ENCODE measurements at places on chromosomes 12 and 14.

- DNase-seq: no peak
Observed at GRCh38 chr14:91835197-91835919, 32.0 kb downstream of the TC2N start.

DNA sequence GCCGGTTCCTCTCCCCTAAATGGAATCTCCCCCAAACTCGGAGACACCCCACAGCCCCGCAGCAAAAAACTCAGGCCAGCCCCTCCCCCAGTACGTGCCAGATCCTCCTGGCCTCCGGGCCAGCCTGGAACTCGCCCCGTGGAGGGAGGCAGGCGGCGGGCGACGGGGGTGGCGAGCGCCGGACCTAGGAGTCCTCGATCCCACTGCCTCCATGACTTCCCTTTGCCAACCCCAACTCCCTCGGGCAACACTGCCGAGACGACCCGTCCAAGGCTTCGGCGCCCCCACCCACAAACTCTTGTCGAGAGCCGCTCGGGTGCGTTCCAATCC lies 400 bp downstream of the ADCY6 start:
- DNase-seq: no peak

- DNase-seq: no peak
Observed at GRCh38 chr14:98103705-98104104, 1168.3 kb downstream of the BCL11B start.

DNA sequence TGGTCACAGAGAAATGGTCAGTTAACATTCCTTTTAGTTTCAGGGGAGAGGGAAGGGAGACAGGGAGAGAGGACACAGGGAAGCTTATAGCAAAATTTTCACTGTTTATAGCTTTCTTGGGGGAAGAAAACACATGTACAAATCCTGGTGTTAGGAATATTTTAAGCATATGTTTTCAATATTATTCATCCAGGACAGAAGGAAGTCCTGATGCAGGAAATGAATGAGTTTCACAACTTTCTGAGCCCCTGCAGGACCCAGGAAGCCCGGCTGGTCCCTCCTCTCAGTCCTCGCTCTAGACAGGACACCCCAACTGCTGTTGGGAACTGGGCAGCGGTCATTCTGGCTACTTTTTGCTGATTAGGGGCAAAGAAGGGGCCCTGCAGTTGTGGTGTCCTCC lies 71.1 kb upstream of the ZDHHC17 start:
- DNase-seq: no peak

- no peak for DNase-seq
Observed at GRCh38 chr14:49980027-49980426, 87.1 kb downstream of the ARF6 start.

DNA sequence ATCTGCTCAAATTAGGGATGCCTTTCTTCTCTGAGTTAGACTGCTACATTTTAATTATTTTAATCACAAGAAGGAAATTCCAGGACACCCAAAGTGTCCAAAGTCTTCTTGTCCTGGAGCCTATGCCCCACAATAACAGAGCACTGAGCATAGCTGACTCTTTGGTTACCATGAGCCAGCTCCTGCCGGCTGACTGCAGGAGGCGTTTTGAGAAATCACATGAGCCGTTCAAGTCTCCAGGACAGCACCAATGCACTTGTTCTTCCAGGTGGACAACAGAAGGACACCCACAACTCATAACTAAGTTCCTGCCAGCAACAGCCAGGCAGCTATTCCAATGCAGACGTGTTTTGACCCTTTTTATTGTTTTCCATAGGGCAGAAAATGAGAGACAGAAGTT lies 46.0 kb upstream of the SRSF5 start:
- no peak for DNase-seq

DNA sequence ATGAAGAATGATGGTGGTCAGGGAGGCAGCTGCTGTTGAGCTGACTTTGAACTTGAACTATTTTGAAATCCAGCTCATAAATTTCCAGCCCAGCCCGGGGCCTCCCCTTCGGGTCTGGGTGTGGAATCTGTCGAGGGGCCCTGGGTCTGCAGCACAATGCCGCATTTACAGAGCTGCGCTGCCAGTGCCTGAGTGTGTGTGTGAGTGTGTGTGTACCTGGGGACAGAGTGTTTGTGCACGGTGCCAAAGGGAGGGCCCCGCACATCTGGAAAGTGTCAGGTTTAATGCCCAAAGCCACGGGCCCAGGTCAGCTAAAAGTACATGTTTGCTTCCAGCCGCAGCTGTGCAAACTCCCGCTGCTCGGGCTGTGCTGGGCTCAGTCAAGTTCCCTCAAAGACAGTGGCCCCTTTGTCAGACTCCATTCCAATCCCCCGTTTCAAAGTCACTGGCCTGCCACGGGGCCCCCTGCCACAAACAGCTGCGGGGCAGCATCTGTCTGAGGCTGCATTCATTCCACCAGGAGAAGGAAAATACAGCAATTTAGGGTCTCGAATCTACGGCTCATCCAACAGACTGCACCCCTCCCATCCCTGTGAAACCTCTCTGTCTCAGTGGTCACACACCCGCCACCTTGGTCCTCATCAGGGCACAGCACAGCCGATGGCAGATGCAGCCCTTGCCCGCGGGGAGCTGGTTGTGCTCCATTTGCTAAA lies 16.3 kb upstream of the RFLNA start:
- DNase-seq: no peak
